ENCODE measurements at places on chromosomes 1 and 21.
A peak's percentile ranks its signal among the peaks of the same experiment; 100 is the strongest.

GRCh38 chr1:51863384-51863783 is 15.1 kb downstream of the NRDC start:
- DNase-seq: no peak

GRCh38 chr21:41460578-41461527 is 34.8 kb downstream of the MX1 start:
- peak; percentile 36 for DNase-seq

- DNase-seq: no peak
These were observed 19.7 kb upstream of the TIAM1 start for GRCh38 chr21:31363720-31364119.

DNA sequence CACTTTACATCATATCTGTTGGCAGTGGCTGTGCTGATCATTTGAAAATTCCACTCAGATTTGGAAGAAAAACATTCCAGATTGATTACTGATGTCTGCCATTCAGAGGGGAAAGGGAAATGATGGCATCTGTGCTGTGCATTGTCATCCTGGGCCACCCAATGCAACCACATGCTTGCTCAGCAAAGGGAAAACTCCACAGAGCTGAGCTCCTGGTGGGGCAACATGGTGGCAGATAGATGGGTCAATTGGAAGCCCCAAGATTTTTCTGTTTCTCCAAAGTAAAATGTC is 11.8 kb downstream of the OXCT2 start:
- no peak for DNase-seq

- DNase-seq: peak; percentile 82
These were observed 4.5 kb downstream of the ZC3H12A start for GRCh38 chr1:37478890-37479254.

- no peak for DNase-seq
These were observed 24.3 kb downstream of the IL10RB start for GRCh38 chr21:33290441-33290840.

GRCh38 chr1:71002709-71003475 is 44.7 kb downstream of the PTGER3 start:
- no peak for DNase-seq

DNA sequence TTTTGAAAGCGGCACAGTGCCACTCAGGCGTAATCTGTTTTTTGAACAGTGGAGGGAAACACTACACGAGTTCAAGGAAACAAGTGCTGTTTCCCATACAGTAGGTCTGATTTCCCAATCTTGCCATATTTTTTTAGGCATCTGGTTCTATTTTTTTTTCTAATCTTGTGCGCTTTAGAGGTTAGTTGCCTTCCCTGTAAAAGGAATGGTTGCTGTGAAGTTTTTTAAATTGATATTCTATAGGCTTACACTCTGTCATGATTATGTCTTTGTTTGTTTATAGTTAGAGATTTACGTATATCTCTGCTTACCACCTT is 1.2 kb downstream of the NASP start:
- no peak for DNase-seq

GRCh38 chr1:157512036-157512969 is 40.0 kb downstream of the FCRL5 start:
- no peak for DNase-seq

DNA sequence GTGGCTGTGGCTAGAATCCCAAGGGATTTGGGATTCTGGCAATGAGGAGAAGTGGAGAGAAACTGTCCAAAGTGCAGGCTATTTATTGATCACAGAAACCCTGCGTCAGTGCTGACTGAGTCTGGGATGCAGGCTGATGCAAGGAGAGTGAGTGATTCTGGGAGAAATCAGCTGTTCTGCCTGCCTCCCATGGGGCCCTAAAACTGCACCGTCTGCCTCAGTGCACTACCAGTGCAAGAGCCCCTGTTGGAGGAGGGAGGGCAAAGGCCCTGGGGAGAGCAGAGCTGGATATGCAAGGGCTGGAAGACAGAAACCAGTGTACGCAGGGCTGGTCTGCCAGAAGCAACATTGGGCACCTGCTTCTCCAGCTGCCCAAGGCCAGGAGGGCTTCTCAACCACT is 42.6 kb downstream of the C1orf198 start:
- DNase-seq: no peak

DNA sequence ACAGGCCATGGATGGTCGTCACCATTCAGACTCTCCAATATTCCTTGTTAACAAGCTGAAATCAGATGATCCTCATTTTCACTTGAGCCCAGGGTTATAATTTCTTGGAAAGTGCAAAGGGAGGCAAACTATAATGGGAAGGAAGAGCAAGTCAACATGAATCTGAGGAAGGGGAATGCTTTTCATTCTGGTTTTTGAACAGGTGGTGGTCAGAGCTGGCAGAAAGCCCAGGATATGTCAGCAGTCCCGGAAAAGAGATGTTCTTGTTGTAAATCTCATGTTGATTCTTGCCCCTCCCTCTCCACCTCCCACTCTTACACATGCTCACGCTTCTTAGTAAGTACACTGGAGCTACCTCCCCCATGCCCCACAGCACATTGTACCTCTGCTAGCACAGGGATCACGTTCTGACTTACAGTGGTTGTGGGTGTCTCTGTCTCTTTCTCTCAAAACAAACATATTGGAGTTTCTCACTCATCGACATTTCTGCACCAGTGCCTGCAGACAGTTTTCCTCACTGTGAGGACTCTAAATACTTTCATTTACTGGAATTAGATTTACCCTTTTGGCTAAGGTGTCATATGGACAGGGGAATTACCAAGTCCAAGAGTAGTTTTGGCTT is 77.6 kb downstream of the XCL2 start:
- peak; percentile 71 for DNase-seq

DNA sequence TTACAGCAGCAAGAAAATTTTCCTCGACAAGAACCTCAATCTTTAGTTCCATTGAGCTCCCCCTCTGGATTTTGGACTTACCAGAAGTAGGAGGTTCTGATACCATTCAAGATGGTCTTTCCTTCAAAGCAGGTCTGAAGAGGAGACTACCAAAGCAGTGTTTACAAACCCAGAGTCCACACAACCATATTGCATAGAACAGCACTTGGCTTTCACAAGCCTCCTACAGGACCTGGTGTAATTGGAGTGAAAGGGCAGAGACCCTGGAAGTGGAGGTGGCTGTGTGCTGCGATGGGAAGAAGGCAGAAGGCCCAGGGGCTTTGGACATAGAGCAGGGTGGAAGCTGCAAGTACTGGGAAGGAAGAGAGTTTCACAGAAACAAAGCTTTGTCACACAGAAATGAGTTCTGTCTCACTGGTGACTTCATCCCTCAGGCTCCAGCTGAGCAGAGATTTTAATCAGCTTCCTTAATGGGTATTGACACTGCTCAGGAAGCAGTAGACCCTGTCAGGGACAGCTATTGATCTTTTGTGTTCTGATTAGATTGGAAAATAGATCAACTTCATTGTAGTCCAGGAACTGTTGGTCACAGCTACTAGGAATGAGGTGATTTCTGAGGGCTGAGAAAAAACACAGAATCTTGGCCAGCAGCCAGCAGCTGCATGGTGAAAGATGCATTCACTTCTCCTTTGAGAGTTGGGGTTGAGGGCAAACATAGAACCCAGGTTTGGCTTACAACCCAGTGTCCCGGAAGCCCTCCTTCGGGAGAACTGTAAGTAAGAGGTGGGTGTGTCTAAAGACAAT is 124.0 kb downstream of the SYT2 start:
- peak; percentile 39 for DNase-seq

- no peak for DNase-seq
These were observed 41.6 kb downstream of the IRF2BP2 start for GRCh38 chr1:234568345-234568744.

- DNase-seq: no peak
These were observed 9.2 kb downstream of the POU2F1 start for GRCh38 chr1:167229719-167230385.

DNA sequence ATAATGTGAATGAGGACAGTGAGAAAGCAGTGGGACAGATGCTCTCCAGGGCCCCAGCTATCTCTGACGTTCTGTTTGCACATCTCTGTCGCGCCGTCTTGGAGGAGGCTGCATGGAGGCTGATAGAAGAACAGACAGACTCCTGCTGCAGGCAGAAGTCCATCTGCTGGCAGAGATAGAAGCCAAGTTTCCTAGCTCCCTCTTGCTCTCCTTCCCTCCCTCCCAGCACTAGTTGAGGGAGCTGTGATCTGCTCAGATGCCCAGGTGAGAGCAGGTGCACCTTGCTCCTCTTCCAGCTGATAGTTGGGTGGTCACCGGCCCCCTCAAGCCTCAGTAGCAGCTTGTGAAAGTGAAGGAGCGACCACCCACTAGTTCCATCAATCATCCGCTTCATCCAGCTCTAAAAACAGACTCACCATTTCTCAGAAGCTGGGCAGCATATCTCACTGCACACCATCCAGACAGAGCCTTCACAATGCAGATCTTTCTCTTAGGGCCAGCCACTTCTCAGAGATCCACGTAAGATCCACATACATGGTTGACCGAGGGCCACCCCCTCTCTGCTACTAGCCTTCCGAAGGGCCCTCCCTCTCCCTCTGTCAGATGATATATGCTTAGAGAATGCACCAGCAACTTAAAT is 12.9 kb downstream of the LRRN2 start:
- no peak for DNase-seq

GRCh38 chr1:56501426-56501825 is 77.9 kb downstream of the PLPP3 start:
- DNase-seq: no peak

Data from mammary epithelial cell (primary cell).